ENCODE measurements at places on chromosomes 6 and 20.

DNA sequence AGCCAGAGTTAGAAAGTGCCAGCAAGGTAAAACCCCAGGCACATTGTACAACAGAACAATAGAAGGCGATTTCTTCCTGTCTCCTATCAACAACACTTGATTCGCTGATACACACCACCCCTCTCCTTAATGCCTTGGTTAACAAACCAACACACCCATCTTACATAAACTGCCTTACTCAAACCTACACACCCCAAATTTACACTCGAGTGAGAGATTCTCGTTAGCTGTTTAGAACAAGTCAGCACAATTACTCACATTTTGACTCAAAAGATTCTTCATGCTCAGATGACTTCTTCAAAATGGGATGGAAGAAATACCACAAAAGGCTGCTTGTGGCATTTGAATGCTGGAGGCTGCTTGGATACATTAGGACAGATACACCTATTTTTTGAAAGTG is 80.0 kb upstream of the FOXQ1 start:
- no peak for DNase-seq

DNA sequence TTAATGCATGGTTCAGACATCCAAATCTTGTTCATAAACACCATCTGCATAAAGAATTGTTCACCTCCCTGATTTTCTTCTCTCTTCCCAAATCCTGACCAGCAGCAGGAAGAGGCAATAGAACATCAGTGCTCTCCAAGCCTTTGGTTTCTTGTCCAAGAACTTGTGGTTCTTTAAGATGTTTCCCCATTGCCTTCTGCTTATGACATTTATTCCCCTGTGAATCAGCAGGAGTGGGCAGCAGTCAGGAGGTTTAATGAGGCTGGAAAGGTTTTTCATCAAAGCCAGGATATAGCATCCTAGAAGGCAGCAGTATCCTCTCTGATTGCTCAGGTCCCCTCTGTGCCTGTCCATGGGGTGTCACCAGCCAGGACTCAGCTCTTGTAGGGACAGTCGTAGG is 5.3 kb downstream of the HDDC2 start:
- DNase-seq = no peak

GRCh38 chr6:132715204-132715603 is 1.3 kb upstream of the VNN1 start:
- no peak for DNase-seq

GRCh38 chr6:133769463-133769862 is 119.5 kb upstream of the TCF21 start:
- DNase-seq = no peak

- DNase-seq = no peak
Measured at GRCh38 chr6:111250791-111251354, 163.6 kb downstream of the SLC16A10 start.

DNA sequence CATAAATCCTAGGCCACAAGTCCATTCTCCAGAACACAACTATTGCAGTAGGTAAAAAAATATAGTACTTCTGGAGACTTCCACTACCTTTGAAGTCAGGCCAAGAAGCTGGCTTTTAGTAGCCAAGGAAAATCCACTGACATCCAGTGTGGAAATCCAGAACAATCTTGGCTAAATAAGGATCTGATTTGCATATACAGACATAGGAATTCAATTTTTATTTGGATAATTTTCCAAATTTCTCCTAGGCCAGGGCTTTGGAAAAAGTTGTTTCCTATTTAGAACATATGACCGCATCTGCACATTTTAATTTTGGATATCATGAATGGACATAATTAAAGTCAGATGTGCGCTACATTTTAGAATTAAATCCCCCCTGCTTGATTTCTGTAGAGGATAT is 100.2 kb downstream of the BCAS1 start:
- DNase-seq = no peak

GRCh38 chr6:143232849-143233248 is 172.2 kb downstream of the AIG1 start:
- no peak for DNase-seq

DNA sequence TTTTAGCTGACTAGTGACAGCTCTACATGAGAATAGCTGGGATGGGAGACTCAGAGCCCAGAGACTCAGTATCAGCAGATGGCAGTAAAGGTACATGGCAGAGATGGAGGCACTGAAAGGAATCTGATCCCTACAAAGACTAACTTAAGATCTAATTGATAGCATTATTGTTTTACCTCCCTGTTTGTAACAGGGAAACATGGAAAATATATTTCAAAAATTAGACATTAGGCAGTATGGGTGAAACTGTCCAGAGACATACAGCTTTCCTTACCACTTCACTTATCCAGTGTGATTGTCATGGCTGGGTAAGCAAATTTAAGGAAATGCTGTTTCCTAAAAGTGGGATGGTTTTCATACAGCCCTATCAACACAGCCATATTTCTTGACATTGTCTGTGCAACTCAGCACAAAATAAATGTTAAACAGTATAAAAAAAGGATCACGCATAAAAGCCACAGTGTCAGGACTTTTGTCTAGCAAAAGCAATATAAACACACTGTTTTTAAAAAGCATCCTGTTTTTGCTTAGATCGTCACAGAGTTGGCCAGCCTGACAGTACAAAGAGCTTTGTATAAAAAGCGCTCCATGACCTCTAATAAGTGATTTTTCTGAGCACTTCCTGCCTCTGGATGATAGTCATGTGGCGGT is 376.9 kb downstream of the PHF3 start:
- DNase-seq = no peak

GRCh38 chr6:128275681-128276080 is 244.7 kb downstream of the PTPRK start:
- DNase-seq = no peak

GRCh38 chr6:25312703-25313102 is 33.5 kb downstream of the CARMIL1 start:
- DNase-seq = no peak

DNA sequence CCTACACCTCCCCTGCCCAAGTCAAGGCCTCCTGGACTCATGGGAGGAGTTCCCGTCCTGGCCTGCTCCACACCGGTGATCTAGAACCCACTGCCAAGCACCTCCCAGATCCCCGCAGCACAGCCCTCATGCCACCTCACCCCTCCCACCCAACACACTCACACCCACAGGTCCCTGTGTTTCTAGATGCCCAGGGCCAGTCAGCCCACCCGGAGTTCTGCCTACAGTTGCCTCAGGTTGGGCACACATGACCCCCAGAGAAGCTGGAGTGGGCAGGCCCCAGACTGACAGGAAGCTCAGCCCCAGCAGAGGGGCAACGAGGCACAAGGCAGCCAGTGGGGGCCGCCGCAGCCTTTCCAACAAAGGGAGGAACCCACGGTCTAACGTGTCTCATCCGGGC is 29.6 kb downstream of the RRBP1 start:
- DNase-seq = no peak

- no peak for DNase-seq
Measured at GRCh38 chr6:108622641-108623298, 62.1 kb downstream of the FOXO3 start.

DNA sequence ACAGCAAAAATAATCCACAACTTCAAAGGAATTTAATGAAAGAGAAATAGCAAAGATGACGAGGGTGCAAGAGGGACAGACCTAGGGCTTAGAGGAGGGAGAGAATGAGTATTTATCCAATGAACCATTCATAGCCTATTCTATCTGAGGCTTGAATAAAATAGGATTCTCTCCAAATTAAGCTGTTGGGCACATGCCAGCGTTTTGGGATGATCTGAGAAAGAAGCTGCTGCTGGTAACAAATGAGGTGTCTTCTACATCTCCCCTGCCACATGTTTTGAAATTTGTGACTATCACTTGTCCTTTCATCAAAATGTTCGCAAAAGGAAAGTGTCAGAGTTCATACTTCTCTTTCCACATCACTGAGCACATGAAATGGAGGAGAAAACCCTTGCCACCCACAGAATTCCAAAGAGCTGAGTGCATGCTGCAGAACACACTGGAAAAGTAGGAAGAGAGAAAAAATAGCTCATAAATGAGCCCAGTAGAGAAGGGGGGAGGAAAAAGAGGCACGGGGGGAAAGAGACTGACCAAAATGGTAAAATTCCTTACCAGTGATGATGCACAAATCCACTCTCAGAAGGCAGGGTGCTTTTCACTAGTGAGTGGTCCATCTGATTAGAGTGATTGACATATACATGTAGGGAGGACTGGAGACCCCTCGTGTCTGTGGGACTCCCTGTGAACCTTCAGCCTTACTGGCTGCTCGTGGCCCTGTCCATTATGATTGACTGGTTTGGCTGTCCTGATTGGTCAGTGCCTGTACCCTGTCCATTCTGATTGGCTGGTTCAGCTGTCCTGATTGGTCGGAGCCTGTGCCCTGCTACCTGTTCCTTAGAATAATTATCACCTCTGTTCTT is 180.5 kb downstream of the OGFRL1 start:
- no peak for DNase-seq

DNA sequence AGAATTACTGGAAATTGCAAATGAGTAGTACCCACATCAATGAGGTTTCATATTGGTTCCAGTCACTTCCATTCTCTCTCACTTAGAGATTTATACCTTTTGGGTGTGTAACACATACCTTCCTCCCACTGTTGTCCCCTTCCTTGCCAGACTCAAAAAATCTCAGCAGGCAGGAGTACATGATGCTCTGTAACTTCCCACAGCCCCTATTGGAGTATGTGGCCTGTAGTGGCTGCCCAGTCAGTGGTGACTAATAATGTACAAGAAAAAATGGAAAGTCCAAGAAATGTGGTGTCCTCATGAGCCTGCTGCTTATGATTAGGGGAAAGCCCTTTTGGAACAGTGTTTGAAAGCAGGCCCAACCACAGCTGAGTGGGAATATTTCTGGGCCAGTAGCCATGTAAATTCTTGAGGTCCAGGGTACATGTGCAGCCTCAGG is 312.0 kb downstream of the ZFAND3 start:
- no peak for DNase-seq

DNA sequence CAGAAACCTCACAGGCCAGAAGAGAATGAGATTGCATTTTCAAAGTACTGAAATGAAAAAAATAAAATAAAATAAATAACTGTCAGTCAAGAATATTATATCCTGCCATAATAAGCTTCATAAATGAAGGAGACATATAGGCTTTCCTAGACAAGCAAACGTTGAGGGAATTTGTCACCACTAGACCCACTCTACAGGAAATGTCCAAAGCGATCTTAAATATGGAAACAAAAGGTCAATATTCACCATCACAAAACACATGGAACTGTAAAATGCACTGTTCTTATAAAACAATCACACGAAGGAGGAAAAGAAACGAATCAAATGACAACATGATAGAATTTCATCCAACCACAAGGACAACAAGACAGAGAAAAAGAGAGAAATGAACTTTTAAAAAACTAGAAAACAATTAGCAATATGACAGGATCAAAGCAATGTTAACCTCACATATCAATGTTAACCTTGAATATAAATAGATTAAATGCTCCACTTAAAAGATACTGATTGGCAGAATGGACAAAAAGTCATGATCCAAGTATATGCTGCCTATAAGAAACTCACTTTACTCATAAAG is 218.7 kb upstream of the TAB2 start:
- no peak for DNase-seq

DNA sequence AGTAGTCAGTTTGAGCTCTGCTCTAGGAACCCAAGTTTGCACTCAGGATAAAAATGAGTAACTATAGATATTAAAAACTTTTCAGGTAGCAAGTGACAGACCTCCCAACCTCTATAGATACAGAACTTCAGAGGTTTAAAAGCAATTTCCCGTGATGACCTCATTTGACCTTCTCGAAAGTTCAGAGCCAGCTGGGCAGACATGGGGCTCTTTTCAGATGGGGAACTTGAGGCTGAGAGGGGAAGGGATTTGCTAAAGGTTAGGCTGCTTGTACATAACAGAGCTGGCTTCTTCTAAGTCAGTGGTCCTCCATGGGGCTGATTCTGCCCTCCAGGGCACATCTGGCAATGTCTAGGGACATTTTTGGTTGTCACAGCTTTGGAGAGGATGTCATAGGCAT is 58.8 kb upstream of the ZNF831 start:
- no peak for DNase-seq

DNA sequence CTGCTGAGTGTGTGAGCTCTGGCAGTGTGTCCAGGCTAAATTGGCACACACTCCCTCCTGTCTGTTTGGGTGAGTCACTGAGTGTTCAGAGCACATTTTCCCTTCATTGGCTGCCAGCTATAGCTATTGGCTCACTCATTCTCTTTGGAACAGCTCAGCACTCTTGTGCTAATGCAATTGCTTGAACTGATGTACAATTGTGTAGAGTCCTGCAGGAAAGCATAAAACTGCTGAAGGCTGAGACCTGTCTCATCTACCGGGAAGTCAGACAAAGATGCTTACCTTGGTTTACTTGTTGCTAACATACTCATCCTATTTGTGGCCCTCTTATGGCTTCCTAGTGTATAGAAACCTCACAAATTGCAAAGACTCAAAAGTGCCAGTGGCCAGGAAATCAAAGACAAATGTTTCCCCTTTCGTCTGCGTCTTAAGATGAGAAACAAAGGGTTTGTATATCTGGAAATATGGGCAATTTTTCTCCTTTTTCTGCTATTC is 351.0 kb downstream of the BCKDHB start:
- DNase-seq = no peak

DNA sequence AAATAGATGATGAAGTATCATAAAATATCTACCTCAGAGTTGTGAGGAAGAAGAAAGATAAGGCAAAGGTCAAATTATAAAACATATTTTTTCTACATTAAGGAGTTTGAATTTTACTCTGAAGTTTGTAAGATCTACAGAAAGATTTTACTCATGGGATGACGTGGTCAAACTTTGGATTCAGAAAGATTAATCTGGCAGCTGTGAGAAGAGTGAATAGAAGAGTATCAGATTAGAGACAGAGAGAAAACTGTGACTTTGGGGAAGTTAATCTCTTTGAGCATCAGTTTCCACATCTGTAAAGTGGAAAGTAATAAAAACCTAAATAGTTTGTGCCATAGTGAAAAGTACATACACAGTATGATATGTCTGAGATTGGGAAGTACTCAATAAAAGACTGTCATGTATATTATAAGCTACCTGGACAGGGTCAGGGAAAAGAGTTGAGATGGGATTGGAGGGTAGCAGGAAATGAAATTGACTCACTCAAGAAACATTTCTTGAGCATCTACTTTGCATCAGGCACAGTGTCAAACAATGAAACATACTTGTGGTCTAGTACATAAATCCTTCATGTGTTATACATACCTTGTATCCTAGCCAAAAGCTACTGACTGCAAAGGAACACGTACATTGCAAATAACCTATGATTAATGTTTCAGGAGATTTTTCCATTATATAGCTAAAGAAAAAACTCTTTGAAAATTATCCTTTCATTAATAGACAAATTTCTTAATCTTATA is 222.1 kb downstream of the TMEM200A start:
- DNase-seq = no peak

DNA sequence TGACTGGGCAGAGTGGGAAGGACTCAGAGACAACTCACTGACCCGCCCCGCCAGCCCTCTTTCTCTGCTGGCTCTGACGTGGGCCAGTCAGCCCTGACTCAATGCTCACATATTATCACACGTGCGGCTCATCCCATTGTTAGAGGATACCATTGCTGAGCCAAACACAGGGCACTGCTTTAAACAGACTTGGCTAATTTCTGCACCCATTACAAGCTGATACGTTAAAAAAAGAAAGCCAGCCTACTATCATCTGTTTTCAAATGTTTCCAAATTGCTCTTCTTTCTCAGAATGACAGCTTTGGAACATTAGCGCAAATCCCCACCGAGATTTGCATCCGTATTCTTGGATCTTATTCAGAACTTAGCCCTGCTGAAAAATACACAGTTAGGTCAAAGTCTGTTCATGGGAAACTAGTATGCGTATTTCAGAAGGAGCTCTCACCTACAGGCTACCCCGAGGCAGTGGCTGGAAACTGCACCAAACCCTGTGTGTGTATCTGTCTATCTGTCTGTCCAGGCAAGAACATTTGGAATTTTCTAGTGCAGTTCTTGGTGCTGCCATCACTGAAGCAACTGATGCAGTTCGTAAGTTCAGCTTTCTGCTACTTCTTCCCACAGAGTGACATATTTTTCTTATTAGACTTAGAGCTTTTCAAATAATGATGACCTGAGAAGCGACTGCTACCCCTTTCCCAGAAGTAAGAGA is 32.8 kb downstream of the RAMACL start:
- DNase-seq = no peak
